ENCODE measurements at places on chromosomes 7 and 10. TPM values are rescaled to one million over a fixed set of nuclear protein-coding genes. Genes with fewer than 3 reads are reported as not detected.

TMEM196 gene
- total RNA-seq = not detected

SLC13A1 gene
- total RNA-seq = not detected

GRCh38 chr7:8035647-8036518 lies 67.3 kb downstream of the GLCCI1 start:
- DNase-seq = peak; percentile 40

- no peak for DNase-seq
Observed at GRCh38 chr10:108632144-108632543, 1291.2 kb downstream of the XPNPEP1 start.

DNA sequence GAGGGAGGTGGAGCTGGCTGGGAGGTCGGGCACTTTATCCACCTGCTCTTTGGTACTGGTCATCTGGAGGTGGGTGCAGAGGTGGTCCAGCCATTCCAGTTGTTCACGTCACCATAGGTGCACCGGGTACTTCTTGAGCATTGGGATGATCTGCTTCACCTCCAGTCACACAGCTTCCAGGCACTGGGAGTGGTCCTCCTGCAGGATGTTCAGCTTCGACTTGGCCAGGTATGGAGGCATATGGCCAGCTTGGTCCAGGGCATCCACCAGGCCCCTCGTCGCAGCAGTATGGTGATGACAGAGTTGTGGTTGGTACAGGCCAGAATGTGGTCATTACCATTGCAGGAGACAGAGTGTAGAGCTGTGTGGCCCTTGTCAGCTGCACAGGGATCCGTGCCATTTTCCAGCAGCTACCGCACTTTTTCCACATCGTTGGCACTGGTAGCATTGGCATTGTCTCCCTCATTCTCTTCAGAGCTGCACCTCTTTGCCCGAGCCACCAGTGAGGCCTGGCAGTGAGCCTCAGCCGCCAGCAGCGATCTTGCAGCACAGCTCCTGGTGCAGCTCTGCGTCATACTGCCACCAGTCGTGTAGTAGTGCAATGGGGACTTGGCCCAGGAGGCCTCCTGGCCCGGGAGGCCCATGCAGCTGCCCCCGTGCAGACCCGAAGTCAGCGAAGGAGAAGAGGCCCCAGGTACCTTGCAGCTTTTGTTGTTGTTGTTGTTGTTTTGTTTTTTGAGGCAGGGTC lies 150.9 kb downstream of the ZNF22 start:
- DNase-seq = no peak

DNA sequence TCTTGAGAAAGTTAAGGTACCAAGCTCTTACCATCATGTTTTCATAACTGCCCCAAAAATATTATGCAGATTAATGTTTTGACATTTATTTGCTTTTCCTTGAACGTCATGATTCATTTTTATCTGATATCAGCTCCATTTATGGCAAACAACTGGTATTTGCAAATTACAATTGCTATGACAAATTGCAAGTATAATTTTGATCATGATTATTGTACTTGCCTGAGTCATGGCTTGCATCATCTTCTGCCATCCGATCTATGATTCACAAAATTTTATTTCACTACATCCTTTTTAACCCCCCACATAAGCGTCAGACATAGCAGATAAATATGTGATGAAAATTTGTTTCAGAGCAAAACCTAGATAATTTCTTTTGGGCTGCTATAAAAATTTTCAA lies 155.0 kb downstream of the STK31 start:
- DNase-seq = no peak

- no peak for DNase-seq
Observed at GRCh38 chr10:69819716-69820506, 18.2 kb downstream of the COL13A1 start.

DNA sequence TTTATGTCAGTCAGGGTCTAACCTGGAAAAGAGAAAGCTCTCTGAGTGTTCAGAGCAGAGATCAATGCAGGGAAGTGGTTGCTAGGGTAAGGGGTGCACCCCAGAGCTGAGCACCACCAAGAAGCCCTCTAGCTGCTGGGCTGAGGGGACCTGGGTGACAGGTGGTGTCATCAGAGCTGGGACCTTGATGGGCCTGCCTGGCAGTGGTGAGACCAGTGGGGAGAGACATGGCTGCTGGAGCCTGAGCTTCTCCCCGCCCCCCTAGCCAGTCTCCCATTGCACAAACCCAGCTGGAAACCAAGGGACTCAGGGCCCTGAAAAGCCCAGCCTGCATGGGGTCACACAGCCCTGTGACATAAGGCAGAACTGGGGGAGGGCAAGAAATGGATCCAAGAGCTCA lies 49.1 kb upstream of the OSBPL3 start:
- no peak for DNase-seq

GRCh38 chr7:129089521-129090212 lies 34.8 kb upstream of the TNPO3 start:
- DNase-seq = no peak

- no peak for DNase-seq
Observed at GRCh38 chr7:22397981-22398380, 41.0 kb upstream of the RAPGEF5 start.

DNA sequence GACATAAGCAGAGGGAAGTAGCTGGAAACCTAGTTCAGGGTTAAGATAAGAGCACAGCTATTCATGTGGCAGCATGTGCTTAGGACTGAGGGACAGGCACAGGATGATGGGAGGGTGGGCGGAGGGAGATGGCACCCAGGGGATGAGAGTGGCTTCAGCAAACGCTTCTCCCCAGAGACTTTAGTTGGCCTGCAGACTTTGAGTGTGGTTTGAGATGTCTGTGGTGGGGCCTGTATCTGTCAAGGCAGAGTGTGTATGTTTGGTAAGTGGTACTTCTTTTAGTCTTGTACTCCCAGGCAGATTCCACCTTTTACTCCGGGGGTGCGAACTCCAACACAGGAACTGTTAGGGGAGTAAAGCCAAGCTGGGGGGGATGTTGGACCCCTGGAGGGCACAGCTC lies 88.9 kb downstream of the WDFY4 start:
- DNase-seq = no peak

DNA sequence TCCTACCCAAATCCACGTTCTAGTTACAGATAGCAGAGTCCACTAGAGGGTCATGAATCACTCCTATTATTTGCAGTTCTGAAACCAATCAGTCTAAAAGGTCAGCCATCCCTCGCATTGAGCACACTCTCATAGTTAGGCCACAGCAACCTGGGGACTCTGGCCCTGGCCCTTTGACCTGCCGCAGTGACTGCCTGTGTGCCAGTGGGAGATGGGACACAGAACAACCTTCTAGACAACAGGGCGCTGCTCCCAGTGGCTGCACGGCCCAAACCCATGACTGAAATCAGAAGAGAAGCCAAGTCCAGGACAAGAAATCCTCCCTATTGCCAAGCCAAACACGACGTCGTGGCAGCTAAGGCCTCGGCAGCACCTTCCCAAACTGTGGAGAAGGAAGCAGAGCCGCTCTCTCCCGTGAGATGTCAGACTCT lies 158.5 kb downstream of the HERPUD2 start:
- peak; percentile 58 for DNase-seq

- no peak for DNase-seq
Observed at GRCh38 chr10:102718220-102718619, 3.8 kb downstream of the SFXN2 start.

DNA sequence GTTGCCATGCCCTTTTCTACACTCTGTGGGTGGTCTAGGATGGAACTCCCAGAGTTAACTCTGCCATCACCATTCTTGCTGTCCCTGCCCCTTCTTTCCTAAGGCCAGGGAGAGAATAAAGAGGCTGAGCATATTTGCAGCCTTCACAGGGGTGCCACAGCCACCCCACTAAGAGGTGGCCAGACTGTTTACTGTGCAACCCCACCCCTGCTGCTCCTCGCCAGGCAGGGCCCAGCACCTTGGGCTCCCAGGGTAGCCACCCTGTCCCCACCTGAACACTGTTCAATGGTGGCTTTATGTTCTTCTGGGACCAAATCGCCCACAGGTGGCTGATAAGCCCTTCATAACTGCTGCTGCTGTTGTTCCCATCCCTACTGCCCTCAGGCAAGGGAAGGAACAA lies 198.9 kb downstream of the SNX13 start:
- DNase-seq = no peak

- no peak for DNase-seq
Observed at GRCh38 chr10:90745565-90745964, 112.3 kb downstream of the HTR7 start.

Measured in liver (tissue), 10 donors.